ENCODE measurements at places on chromosomes 5 and 9. TPM values are rescaled to one million over a fixed set of nuclear protein-coding genes. Genes with fewer than 3 reads are reported as not detected.
A peak's percentile ranks its signal among the peaks of the same experiment; 100 is the strongest.

The PCDHA2 gene
- not detected for total RNA-seq

The RMRP gene
- 10,636 TPM for total RNA-seq

The SPATA31C1 gene
- 0.14 TPM for total RNA-seq

The SPATA6L gene
- 1.7 TPM for total RNA-seq

DNA sequence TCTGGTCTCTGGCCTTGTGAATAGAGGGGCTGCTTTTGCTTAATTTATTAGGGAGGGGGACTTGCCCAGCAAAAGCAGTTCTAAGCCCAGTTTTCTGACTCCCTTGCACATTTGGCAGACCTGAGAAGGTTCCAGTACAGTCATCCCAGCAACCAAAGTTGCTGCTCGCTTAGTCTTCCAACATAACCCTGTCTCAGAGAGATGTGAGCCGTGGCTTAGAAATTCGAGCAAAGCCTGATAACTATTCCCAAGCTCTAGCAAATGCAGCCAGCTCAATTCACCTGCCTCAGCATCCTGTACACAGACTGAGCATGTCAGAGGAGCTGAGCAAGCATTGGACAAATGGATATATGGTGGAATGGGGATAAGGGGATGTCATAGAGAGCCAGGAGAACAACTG lies 401.9 kb downstream of the SPOCK1 start:
- no peak for DNase-seq

GRCh38 chr5:60576425-60576824 lies 123.5 kb downstream of the DEPDC1B start:
- DNase-seq: no peak

GRCh38 chr9:137989999-137990715 lies 112.6 kb downstream of the CACNA1B start:
- DNase-seq: no peak

DNA sequence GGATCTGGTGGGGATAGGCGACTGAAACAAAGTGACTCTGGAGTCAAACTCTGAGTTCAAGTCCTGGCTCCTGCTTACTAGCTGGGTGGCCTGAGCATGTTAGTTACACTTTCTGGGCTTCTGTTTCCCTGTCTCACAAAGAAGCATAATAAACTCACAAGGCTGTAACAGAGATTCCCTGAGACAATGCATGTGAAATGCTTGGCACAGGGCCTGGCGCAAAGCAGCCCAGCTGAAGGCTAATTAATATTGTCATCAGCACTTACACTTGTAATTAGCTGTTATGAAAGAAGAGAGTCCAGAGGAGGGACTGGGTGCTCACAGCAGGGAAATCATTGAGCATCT lies 64.1 kb upstream of the SPOCK1 start:
- peak; percentile 23 for DNase-seq

DNA sequence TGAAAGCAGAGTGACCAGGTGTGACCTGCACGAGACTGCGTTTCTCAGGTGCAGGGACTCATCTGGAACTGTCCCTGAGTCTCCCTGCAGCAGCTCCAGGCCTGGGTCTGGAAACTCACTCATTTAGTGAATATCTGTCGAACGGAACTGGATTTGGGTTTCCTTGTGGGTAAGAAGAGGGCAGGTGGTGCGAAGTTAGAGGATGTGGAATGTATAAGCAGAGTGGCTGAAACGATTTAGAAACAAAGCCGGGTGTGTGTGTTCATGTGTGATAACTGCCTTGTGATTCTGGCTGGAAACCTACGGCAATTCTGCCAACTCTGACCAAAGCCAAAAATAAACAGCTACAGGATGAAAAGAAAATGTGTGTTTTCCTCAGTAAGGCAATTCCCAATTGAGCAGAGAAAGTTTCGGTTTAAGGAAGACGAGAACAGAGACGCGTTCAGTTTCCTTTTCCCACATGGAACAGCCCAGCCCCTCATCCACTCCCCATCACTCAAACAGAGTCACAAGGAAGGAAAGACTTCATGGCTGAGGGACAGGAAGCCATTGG lies 130.3 kb downstream of the NSG2 start:
- DNase-seq: no peak

All from epithelial cell of proximal tubule (primary cell).